ENCODE measurements at places on chromosomes 6 and 20.

DNA sequence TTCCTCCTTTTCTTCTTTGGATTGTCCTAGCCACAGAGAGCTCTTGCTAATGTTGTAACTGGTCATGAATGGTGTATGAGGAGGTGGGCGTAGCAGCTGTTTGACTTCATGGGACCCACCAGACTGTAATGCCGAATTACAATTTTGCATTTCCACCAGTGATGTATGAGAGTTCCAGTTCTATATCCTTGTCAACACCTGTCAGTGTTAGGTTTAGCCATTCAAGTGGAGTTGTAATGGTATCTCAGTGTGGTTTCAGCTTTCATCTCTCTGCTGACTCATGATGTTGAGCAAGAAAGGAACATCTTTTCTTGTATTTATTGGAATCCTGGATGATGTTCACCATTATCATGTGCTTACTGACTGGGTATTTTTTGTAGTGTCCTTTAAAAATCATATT is 5.1 kb downstream of the IGF2R start:
- no peak for DNase-seq

DNA sequence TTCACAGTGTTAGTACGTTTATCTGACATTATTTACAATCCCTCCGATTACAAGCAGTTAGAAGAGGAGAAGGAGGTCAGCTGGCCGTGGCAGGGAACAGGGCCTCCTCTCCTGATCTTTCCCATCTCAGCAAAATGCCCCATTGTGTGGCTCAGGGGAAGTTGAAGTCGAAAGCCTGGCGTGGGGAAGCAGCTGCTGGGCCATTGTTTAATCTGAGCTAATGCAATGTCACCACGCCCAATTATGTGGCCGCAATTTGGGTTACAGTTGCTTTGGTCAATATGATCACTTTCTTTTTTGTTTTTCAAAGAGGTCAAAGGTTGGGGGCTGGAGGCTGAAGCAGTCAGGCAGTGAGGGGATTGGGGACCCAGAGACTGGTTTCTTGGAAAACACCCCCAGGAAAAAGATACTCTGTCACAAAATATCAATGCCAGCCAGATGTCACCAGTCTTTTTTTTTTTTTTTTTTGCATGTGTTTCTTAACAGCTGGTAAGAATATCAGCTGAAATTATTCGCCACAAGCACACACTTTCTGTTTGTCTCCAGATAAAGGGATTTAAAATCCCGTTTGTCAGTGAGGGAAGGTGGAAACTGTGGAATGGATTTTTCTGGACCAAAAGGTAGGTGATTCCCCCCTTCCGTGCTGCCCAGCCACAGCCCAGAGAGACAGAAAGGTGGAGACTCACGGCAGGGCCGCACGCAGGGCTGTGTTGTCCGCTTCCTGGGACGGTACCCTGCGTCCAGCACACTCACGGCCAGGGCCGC is 24.6 kb downstream of the DLL1 start:
- DNase-seq: no peak

DNA sequence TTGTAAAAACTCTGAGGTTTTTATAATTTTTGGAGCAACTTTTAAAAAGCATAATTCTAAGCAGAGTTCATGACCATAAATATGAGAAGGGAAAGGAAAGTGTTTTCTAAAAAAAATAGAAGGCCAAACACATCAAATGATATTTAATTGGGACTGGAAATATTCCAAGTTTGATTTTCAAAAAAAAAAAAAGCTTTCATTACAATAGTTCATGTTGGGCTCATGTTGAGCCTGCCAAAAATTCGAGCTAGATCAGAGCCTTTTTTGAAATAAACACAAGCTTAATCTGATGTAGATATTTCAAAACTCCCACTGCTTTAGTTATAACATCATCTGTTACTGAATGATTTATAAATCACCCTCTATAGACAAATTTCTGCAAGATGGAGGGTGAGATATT is 163.4 kb upstream of the DEFB112 start:
- no peak for DNase-seq

- no peak for DNase-seq
These were observed 25.3 kb downstream of the CTCFL start for GRCh38 chr20:57499676-57500075.

GRCh38 chr20:62795023-62795761 is 1.1 kb upstream of the MRGBP start:
- no peak for DNase-seq

DNA sequence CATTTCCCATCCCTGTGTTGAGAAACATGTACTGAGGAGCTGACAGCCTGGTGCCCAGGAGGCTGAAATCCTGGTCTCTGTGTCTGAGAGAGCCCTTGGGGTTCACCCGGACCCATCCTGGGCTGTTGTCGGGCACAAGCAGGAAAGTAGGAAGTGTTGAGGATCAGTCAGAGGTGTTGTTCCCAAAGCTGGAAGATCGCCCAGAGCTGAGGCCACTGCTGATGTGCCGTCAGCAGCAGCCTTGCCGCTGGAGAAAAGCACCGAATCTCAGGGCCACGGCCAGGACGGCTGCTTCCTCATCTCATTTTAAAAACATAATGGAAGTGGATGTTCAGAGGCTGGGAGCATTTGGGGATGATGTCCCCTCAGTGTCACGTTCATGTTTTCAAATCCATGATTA is 218.5 kb downstream of the UST start:
- no peak for DNase-seq

DNA sequence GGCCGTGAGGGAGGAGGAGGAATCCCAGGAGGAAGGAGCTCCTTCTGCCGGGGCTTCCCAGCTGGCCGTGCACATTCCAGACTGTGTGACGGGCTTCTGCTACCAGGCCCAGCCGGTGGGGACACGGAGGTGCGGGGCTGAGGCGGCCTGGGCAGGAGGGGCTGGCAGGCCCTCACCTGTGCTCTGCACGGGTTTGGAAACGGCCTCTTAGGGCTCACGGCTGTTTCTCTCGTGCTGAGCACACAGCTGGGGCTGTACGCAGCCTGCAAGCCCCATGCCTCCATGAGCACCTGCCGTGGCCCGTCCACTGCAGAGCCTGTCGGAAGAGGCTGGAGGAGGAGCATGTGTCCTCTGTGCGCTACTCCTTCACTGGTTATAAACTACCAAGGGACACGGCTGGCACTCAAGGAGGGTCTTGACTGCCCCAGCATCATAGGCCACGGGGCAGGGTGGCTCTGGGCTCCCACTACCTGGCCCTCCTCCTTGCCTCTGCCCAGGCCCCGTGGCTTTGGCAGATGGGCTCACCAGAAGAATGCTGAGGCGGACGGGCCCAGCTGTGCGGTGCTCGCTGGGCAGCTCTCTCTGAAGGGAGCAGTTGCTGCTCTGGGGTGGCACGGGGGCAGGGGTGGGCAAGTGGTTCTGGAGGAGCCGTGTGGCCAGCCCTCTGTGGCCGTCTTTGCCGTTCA is 15.8 kb downstream of the NPEPL1 start:
- no peak for DNase-seq

DNA sequence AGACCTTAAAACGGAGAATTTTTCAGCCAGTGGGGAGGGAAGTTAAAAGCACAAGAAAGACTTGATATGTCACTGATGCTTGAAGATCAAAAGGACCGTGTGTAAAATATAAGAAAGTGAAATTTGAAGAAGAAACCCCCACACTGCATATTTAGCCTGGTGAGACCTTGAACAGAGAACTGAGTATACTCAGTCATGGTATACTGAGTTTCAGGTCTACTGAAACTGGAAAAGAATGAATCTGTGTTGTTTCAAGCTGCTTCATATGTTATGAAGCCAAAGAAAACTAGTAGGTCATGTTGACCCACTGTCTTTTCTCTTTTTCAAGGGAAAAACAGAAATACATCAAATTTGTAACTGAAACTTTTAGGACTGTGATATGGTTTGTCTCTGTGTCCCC is 443.8 kb upstream of the GJE1 start:
- DNase-seq: no peak

DNA sequence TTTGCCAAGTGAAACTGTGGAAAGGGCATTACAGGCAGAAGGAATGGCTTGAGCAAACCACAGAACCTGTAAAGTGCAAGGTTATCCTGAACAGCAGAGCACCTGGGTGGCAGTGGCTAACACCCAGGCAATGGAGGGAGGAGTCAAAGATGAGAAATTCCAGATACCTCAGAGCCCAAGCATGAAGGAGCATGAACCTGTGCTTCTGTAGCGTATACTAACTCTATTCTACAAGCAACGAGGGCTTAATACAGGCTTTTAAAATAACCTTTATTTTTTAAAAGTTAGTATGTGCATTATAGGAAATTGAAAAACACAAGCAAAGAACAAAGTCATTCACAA is 77.0 kb downstream of the CNBD2 start:
- DNase-seq: no peak

GRCh38 chr6:87574237-87574804 is 15.5 kb downstream of the RARS2 start:
- DNase-seq: no peak

- no peak for DNase-seq
These were observed 2.5 kb upstream of the SPATS1 start for GRCh38 chr6:44339763-44340625.

GRCh38 chr20:25206063-25206403 is 10.5 kb downstream of the ENTPD6 start:
- no peak for DNase-seq

DNA sequence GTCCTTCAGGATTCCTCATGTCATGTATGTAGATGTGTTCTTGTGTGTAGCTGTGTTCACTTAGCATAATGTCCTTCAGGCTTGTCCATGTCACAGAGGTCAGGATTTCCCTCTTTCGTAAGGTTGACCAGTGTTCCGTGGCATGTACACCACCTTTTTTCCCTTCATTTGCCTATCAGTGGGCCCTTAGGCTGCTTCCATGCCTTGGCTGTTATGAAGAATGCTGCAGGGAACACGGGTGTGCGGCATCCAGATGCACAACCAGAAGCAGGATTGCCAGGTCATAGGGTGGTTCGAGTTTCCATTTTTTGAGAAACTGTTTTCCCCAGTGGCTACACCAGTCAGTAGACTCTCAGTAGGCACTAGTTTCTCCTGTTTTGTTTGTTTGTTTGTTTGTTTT is 29.2 kb downstream of the SYNDIG1 start:
- no peak for DNase-seq

DNA sequence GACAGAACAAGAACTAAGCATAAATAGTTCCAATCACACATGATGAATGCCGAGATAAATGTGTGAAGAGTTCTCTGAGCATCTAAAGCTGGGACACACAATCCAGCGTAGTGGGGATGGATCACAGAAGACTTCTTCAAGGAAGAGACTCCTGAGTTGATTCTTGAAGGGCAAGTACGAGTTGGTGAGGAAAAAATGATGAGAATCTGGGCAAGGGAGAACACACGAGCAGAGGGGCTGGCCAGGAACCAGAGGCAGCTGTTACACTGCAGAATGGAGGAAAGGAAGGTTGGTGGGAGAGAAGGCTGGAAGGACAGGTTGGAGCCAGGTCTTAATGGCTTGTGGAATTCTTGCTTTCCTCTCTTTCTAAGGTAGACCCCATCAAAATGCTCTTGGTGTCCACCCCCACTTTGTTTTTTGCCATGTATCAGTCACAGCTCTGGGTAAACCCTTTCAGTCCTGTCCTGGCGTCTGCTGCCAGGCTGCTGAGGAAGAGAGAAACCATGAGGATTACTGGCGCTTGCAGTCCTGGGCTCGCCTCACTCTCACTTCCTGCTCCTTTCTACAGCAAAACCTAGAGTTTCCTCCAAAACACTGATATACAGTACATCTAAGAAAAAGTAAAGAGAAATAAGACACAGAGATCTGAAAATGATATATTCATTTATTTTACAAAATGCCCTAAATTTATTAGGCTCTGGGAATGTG is 127.6 kb upstream of the FAM184A start:
- DNase-seq: no peak

GRCh38 chr6:7649037-7649810 is 59.2 kb downstream of the SNRNP48 start:
- no peak for DNase-seq

- no peak for DNase-seq
These were observed 80.9 kb upstream of the PLN start for GRCh38 chr6:118467181-118467580.

DNA sequence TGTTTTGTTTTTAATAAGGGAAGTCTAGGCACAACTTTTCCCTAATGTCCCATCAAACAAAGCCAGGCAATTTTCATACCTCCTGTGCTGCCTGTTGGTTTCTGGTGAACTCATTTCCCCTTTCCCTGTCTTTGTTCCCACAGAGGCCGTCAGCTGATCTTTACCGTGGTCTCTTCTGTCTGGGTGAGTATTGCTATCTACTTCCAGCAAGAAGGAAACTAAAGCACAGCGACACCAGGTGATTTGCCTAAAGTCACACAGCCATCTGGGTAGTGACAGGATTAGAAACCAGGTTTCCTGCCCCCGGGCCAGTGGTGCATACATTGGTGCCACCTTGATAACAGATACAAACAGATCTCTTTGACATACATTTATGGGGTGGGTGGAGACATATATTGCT is 59.6 kb downstream of the RAB44 start:
- no peak for DNase-seq

GRCh38 chr6:44216677-44217331 is at the start of gene MYMX:
MYMX (plus strand) TSS chr6:44216926; CDS start chr6:44217472, 546 bp downstream.
- no peak for DNase-seq

- DNase-seq: no peak
These were observed 238.2 kb downstream of the SOX4 start for GRCh38 chr6:21831521-21832291.

DNA sequence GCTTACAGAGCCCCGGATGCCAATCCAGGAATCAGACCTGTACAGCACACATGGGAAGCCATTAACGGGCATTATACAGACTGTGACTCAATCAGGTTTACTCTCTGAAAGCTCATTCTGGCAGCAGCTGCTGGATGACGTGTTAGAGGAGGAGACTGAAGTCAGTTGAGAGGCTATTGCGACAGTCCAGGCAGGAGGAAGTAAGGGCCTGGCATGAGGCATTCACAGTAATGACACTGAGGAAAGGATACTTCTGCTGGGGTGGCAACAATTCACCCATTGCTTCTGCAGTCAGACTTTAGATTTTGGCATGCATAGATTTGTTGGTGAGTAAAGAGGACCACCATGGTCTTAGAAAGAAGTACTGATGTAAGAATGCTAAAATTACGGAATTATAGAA is 151.0 kb upstream of the HEY2 start:
- DNase-seq: no peak

- no peak for DNase-seq
These were observed 381.7 kb downstream of the BCKDHB start for GRCh38 chr6:80488190-80488589.

GRCh38 chr6:116456927-116457326 is 4.2 kb upstream of the CALHM6 start:
- no peak for DNase-seq

DNA sequence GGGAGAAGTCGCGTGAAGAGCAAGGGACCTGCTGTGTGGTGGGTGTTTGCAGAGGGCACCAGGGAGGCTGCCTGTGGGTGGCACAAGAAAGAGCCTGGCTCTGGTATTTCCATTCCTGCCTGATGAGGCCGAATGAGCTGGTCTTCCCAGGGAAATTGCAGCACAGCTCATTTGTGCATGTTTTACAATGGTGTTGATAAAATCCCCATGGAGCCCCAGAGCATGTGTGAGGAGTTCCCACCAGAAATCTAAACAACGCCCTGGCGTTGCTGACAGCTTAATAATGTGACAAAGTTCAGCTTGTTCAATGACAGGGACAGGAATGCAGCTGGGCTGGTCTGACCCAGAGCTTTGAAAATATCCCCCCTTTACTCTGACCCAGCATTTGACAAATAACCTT is 135.5 kb downstream of the CLIC5 start:
- DNase-seq: no peak

- no peak for DNase-seq
These were observed 102.7 kb downstream of the KCNQ5 start for GRCh38 chr6:72724545-72724944.

All from stimulated activated CD4-positive, alpha-beta T cell treated with anti-CD3 and anti-CD28 coated beads, Interleukin-15, amount 100 ng/mL, for 1 hour (primary cell).